ENCODE measurements at places on chromosomes 3 and 15. TPM values are rescaled to one million over a fixed set of nuclear protein-coding genes. Genes with fewer than 3 reads are reported as not detected.

The CHDH gene
- not detected for polyA plus RNA-seq

The CP gene
- polyA plus RNA-seq = not detected

The VGLL3 gene
- polyA plus RNA-seq = not detected

The TRIM42 gene
- not detected for polyA plus RNA-seq

The KIF23 gene
- polyA plus RNA-seq = 8.1 TPM

The SPG21 gene
- 78.2 TPM for polyA plus RNA-seq

The WNT5A gene
- polyA plus RNA-seq = not detected

The GP9 gene
- 0.18 TPM for polyA plus RNA-seq

The IFT122 gene
- polyA plus RNA-seq = 3.6 TPM

The B3GNT5 gene
- 14.2 TPM for polyA plus RNA-seq

The QTRT2 gene
- polyA plus RNA-seq = 14.5 TPM

The GPR149 gene
- not detected for polyA plus RNA-seq

The ETV5 gene
- 1.2 TPM for polyA plus RNA-seq

The PRRT3 gene
- 0.11 TPM for polyA plus RNA-seq

The CHL1 gene
- not detected for polyA plus RNA-seq

The PSTPIP1 gene
- 183 TPM for polyA plus RNA-seq

The IL16 gene
- 64.8 TPM for polyA plus RNA-seq

The TAGLN3 gene
- polyA plus RNA-seq = not detected

The RPLP1 gene
- polyA plus RNA-seq = 1,177 TPM

The PPP1R14D gene
- not detected for polyA plus RNA-seq
